ENCODE measurements at places on chromosomes 2 and 18.
A peak's percentile ranks its signal among the peaks of the same experiment; 100 is the strongest.

DNA sequence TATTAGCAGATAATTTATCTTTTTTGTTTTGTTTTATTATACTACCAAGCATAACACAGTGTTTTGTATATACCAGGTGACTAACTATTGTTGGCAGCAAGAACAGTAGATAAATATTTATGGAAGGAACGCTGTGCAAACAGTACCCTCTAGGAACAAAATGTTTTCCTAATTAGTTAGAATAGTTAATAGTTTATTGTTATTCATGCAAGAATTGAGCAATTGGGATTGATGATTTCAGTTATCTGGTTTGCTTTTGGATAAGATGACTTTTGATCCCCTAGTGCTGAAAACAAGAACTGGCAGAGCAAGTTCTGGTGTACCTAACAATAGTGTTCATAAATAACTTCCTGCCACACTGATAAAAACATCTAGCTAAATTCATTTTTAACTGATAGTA, 323.3 kb downstream of the TGIF1 start:
- DNase-seq: no peak

DNA sequence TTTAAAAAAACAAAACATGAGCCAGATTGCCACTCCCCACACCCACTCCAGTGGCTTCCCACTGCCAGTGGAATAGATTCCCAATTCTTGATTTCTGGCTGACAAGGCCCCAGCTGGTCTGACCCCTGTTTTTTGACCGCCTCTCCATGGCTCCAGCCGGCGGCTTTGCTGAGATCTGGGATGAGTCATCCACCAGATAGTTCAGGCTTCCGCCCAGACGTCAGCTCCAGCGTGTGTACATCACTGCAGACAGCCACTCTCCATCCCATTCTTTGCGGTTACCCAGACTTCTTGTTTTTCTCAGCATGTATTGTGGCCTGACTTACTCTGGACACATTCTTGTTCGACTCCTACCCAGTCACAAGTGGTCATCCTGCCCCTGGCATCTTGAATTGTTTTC, 227.9 kb downstream of the GBX2 start:
- no peak for DNase-seq

DNA sequence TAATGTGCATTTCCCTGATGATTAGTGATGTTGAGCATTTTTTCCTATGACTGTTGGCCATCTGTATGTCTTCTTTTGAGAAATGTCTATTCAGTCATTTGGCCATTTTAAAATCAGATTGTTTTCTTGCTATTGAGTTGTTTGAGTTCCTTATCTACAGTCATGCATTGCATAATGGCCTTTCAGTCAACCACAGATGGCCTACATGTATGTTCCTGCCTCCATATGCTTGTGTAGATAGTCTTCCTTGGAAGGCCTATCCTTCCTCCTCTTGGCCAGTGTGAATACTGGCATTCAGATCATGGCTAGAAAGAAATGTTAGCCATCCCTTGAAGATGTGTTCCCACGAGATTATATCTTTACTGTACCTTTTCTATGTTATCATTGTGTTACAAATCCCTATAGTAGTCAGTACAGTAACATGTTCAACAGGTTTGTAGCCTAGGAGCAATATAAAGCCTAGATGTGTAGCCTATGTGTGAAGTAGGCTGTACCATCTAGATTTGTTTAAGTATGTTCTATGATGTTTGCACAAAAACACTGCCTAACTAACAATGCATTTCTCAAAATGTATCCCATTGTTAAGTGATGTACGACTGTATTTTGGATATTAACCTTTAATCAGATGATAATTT, 65.6 kb upstream of the CD302 start:
- DNase-seq: no peak

DNA sequence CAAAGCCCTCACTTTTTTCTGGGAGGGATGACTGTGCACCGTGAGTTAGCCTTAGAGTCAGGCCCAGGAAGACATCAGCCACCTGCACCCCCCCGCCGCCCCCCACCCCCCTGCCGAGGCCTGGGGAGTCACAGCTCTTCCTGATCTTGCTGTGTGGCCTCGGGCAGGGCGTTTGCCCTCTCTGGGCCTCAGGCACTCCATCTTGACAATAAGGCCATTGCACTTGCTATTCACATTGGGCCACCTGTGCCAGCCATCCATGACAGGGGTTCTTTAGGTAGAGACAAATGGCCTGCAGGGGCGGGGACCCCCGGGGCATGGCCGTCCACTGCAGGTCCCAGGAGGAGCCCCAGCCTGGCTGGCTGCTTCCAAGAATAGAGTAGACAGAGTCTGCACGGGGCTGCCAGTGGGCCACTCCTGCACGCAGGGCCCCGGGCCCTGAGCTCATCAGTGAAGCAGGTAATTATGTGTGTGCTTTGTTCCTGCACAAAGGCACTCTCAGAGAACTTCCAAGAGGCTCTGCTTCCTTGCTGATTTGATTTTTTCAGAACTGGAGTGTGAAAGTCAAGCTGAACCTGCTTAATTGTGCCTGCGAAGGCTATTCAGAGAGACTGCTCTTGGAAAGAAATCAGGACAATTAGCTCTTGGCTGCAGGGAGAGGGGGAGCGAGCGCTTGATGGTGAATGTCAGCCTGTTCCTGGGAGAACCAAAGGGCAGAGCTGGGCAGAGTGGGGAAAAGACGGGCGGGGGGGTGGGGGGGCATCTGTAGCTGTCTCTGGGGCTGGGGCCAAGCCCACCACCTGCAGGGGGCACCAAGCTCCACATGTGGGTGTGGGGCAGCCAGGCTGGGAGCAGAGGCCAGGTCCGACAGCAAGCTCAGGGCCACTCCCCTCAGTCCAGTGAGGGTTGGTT, 40.3 kb downstream of the RRM2 start:
- no peak for DNase-seq

DNA sequence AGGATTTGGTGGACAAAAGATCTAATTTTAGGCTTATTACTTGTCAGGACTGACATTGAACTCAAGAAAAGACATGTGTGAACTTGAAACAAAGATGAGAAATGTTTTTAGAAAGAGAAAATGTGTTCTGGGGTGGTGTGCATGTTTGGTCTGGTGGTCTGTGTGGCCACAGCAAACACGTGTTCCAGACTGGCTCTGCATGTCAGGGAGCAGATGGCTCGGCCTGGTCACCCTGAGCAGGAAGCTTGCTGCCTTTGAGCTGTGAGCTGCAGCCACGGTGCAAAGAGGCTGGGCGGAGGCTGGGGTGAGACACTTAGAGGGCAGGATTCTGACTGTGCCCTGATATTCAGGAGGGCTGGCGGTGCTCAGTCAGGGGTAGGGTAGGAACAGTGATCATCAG, 186.1 kb downstream of the CTIF start:
- DNase-seq: peak; percentile 35
